Activated CD4-positive, alpha-beta memory T cell treated with anti-CD3 and anti-CD28 coated beads for 36 hours (primary cell): ENCODE measurements at places on chromosomes 3 and 15. TPM values are rescaled to one million over a fixed set of nuclear protein-coding genes. Genes with fewer than 3 reads are reported as not detected.

GRCh38 chr3:67030785-67031740, 33.0 kb downstream of the KBTBD8 start:
- no peak for DNase-seq

DNA sequence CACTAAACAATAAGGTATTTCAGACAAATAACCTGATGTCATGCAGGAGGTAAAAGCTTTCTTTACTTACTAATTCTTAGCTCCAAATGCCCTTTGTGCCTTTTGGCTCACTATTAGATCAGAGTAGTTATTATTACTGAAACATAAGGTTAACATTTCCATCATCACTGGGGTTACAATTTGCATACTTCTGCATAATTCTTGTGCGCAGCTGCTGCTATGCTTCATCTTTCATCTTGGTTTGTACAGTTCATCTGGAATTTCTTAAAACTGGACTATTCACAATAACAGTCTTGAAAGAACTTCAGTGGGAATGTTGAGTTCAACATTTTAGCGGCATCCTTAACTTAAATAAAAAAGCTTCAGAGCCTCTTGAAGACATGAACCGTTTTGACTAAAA, 383.2 kb upstream of the ADAMTS9 start:
- no peak for DNase-seq

DNA sequence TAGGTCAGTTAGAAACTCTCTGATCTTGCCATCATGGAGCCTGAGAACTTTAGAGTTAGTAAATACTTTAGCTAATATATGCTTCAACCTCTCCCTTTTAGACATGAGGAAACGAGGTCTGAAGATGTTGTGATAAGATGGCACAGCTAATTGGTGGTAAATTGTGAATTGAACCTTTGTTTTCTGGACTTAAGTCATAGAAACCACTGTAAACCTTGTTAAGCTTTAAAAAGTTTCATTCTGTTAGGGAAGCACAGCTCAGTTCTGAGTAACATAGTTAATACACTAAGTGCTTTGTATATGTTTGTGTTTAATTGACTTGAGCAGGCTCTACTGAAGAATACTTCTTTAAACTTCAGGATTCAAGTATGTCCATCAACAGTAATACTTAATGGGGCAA, 108.6 kb downstream of the AKAP13 start:
- DNase-seq: no peak

DNA sequence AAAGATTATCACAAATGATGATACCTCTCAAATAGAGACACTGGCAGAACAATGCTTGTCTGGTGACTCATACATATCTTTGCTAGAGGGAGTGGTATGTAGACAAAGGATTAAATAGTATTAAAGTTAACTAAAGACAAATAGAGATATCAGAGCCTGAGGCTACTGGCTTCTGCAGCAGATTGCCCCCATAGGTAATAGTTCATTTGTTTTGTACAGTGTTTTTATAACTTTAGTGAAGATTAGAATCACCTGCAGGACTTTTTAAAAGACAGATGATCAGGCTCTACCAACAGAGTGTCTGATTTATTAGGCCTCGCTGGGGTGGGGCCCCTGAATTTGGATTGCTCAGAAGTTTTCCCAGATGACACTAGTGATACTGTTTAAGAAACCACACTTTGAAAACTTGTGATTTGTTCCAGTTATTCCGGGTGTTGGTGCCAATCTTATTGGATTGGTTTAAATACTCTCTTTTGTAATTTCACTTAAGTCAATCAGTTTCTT, 96.4 kb downstream of the NAALADL2 start:
- DNase-seq: no peak

DNA sequence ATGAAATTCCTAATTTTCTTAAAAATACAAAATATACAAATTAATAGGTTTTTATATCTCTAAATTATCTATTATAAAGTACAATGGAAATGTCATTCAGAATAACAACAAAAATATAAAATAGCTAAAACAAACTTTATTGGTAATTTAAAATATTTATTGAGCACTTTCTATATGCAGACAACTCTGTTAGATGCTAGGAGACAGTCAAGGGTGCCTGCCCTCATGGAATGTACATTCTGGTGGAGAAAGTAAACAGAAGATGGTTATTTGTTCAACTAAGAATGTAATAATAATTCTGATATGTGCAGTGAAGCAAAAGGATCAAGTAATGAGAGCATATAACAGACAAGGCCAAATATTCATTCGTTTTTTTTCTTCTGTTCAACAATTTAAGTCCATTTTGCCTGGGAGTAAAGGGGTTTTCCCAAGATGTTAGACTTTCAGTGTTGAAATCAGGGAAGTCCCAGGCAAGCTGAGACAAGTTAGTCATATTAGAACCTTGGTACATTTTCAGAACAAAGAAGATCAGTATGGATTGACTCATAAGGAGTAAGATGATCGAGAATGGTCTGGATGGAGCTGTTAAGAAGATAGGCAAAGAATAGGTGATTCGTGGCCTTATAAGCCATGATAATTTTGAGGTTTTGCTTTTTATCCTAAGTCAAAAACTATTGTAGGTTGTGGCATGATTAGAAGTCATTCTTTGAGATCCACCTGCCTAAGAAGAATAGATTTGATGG, 150.2 kb upstream of the MLF1 start:
- DNase-seq: no peak

The GPR171 gene
- total RNA-seq: 70.7 TPM

The ALDH1L1 gene
- total RNA-seq: not detected
